Activated CD8-positive, alpha-beta memory T cell treated with anti-CD3 and anti-CD28 coated beads for 24 hours (primary cell): ENCODE measurements at places on chromosomes 1 and 21.

DNA sequence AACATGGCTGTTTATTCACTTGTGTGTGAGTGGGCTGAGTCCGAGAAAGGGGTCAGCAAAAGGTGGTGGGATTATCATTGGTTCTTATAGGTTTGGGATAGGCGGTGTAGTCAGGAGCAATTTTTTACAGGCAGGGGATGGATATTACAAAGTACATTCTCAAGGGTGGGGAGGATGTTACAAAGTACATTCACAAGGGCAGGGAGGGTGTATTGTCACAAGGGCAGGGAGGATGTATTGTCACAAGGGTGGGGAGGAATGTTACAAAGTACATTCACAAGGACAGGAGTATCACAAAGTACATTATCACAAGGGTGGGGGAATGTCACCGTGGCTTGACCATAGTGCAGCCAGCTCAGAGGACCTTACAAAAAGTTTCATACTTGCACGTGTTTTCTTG lies 31.1 kb upstream of the ITLN2 start:
- no peak for DNase-seq

GRCh38 chr1:20223106-20223505 lies 36.8 kb upstream of the PLA2G2C start:
- DNase-seq, result no peak

DNA sequence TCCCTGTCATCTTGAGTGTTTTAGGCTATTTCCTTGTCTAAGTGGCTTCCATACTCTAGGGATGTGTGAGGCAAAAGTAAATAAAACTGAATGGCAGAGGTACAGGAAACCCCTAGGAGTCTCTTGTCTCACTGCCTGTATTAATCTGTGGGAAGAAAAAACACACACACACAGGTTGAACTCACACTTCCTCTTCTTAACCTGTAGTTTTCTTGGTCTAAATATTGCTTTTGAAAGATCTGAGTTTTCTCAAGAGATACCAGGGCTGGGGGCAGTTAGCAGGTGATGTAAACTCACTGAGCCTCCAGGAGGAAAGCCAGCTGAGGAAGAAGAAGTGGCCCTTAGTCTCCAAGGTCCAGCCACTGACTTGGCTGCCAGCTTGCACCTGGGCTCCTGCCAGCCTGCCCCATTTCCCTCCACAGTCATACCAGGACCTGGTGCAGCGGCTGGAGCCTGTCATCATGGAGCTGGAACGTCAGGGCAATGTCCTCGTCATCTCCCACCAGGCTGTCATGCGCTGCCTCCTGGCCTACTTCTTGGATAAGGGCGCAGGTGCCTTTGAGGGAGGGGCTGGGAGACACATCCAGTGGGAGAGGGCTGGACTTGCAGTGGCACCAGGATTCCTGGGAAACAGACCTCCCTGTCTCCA lies 16.9 kb downstream of the PFKFB2 start:
- no peak for DNase-seq

GRCh38 chr1:96191165-96191564 lies 530.4 kb upstream of the PTBP2 start:
- no peak for DNase-seq

DNA sequence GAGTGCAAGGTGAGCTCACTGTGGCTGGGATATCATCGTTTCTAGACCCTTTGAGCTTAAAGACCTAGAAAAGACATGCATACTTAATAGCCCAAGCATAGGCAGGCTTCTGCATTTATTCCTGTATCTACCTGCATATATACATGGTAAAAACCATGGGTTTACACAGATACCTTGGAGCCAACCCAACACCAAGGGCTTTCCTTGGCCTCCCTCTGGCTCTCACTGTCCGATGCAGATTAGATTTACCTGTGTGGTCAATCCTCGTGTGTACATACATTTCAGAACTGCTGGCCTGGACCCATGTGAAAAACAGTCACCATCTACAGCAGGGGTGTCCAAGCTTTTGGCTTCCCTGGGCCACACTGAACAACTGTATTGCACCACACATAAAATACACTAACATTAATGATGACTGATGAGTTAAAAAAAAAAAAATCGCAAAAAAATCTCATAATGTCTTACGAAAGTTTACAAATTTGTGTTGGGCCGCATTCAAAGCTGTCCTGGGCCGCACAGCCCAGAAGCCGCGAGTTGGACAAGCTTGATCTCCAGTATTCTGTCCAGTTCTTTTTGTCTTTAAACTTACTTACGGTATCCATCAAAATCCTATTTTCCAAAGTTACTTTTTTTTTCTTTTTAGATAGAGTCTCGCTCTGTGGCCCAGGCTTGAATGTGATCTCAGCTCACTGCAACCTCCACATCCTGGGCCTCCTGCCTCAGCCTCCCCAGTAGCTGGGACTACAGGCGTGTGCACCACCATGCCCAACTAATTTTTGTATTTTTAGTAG lies 43.5 kb downstream of the WDR4 start:
- DNase-seq, result no peak

- no peak for DNase-seq
Observed at GRCh38 chr21:35573472-35574374, 486.6 kb downstream of the SETD4 start.

DNA sequence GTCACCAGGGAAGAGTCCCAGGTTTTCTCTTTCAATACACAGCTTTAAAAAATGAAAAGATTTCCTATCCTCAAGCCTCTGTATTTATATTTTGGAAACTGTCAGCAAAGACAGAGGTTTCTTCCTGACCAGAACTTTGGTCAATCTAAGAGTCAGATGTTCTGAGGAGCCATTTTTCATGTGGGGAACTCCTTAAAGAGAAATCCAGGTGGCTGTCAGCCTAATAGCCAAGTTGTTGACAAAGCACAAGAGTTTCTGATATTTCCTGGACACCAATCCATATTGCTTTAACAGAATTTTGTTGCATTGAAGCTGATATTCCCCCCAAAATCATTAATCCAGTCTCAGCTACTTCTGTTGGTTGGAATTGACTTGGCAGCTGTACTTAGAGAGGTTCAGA lies 318.6 kb upstream of the NFIA start:
- no peak for DNase-seq

DNA sequence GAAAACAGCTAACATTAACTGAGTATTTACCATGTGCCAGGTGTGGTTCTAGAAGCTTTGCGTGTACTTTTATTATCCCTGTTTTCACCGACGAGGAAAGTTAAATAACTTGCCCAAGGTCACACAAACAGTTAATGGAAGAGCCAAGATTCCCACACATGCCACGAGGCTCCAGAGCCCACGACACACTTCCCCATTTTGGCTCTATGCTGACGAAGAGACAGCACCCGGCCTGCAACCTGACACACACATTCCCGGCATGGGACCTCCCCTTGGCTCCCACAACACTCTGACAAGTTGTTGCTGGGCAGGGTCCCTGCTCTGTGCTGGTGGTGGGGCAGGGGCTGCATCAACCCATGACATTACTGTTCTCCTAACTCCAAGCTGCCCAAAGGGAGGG lies 52.8 kb downstream of the RAP1GAP start:
- no peak for DNase-seq

DNA sequence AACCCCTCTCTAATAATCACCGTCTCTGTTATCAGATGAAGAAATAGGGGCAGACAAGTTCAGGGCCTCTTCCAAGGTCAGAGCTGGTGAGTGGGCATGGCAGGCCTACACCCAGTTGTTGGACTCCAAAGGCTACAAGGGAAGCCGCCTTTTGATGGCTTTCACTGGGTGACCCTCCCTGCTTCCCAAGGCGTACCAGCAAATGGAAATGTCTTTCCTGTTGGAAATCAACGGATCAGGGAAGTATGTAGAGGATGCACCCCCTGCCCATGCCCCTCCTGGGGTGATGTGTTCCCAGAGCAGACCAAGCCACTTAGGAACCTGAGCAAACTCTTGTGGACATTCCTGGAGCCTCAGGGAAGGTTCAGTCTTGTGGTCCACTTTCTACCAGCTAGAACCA lies 47.4 kb downstream of the LGR6 start:
- no peak for DNase-seq

- DNase-seq, result no peak
Observed at GRCh38 chr1:37890378-37891014, 31.1 kb upstream of the MTF1 start.

DNA sequence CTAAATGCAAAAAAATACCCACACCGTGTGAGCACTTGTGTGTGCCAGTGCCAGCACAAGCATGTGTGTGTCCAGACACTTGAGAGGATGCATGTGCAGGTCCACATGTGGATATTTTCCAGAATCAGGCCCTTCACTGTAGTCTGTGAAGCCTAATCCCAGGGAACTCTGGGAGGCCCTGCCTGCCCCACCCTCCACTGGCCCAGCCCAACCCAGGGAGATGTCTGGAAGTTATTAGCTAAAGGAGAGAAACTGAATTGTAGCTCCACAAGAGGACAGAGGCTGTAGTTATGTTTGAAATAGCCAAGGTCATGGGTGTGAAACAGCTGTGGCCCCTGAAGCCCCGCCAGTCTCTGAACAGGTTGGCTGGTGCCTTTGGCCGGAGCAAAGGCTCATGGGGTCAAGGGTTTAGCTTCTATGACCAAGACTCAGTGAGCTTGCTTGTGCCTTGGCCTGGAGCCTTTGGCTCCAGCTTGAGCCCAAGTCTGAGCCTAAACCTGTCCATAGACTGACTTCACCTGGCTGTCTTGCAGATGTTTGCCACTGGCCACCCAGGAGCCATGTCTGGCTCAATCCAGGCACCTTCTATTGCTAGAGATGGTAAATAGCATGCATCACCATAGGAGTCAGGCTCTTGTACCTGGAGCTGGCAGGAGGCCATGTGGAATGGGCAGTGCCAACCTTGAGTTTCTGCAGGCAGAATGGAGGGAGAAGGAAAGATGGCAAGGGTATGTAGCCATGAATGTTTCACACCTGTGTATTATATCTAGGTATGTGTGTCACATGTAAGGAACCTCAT lies 69.9 kb downstream of the TMEM53 start:
- no peak for DNase-seq

GRCh38 chr1:163440090-163440489 lies 118.3 kb downstream of the NUF2 start:
- DNase-seq, result no peak

DNA sequence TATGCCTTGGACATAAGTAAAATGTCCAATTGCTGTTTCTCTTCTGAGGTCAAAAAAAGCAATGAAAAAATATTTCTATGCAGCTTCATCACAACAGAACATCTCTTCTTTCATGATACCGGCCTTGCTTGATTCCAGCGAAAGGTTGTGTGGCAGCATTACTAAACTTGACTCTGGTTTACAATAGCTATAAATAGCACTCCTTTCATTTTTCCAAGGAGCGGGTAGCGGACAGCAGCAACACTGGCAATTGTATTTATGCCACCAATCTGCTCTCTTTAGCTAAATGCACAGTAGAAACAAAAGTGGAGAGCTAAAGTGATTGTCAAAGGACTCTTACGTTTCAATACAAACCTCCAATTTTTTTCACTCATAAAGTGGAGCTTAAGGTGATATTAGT lies 7.5 kb upstream of the DAB1 start:
- no peak for DNase-seq

DNA sequence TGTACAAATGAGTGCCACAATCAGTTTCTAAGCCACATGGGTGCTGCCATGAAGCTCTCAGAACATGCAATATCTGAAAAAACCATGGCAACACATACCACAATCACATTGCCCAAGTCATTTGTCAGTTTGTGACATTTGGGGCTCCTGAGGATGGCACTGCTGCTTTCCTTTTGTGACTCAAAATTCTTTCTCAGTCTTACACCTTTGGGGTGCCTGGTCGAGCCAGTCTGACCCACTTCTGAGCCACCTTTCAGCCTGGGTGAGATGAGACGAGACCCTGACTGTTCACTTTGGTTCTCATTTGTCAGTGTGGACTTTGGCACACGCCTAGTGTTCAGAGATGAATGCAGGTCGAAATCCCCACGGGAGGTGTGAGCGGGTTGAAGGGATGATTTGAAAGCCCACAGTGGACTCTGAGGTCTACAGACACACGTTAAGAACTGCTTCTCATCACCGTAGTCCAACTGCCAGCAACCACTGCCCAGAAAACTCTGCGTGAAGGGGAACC lies 8.0 kb downstream of the BATF3 start:
- DNase-seq, result no peak

DNA sequence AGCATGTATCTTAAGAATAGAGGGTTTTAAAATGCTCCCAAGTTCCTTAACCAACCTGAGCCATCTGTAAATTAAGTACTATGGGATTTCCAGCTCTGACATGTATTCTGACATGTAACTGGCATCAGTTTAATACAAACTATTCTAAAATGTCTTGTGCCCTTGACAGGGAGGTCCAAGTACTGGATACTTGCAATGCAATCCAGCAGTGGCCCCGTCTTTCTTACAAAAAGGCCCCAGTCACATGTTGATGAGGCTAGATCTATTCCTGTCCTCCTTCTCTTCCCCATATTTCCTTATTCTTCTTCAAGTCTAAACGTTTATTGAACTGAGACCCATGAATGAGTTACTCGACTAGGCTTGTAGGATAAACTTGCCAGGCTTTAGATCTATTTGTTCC lies 46.4 kb downstream of the MRPL39 start:
- no peak for DNase-seq

GRCh38 chr1:43671193-43671592 lies 21.2 kb downstream of the KDM4A start:
- no peak for DNase-seq

DNA sequence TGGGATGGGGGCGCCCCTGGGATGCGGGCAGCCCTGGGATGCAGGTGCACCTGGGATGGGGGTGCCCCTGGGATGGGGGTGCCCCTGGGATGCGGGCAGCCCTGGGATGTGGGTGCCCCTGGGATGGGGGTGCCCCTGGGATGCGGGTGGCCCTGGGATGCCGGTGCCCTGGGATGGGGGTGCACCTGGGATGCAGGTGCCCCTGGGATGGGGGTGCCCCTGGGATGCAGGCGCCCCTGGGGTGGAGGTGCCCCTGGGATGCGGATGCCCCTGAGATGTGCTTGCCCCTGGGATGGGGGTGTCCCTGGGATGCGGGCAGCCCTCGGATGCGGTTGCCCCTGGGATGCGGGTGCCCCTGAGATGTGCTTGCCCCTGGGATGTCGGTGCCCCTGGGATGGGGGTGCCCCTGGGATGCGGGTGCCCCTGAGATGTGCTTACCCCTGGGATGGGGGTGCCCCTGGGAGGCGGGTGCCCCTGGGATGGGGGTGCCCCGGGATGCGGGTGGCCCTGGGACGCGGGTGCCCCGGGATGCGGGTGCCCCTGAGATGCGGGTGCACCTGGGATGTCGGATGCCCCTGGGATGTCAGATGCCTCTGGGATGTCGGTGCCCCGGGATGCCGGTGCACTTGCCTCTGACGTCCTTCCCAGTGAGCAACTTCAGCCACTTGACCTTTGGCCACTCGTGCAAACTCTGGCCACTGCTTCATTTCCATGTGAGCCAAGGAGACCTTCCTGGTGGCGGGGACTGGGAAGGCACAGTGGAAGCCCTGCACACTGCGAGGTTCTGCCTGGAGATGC lies 37.3 kb upstream of the SLC19A1 start:
- peak; percentile 47 for DNase-seq

DNA sequence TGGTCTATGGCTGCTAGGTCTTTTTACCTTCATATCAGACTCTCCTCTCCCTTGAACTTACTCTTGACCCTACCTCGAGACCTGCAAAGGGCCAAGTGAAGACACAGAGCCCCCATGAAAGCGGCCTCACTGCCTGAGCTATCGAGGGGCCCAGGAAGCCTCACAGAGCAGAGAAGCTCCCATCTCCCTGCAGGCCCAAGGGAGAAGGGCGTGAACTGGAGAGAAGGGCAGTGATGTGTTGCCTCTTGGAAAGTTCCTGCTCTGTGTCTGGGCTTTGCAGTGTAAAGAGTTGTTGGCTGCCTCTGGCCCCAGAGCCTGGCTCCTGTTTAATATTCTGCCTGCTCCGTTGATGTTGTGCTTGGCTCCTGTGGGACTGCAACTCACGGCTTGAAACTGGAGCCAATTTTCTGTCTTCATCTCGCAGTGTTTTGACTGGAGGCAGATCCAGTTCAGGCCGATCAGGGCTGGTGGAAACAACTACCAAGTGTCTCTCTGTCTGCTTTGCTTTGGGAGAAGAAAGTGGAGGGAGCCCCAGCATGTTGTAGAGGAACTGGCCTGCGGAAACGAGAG lies 4.3 kb downstream of the SERTAD4 start:
- no peak for DNase-seq
